ENCODE measurements at places on chromosomes 6 and 20. TPM values are rescaled to one million over a fixed set of nuclear protein-coding genes. Genes with fewer than 3 reads are reported as not detected.

The RIPOR3 gene
- total RNA-seq = 92.5 TPM

- no peak overlapping the region for H3K4me3 ChIP-seq
- H3K4me1 ChIP-seq = no peaks in the 10 kb centered on the region
- no peaks in the 10 kb centered on the region for H3K36me3 ChIP-seq
- H3K27me3 ChIP-seq = no peaks in the 10 kb centered on the region
- DNase-seq = no peak
These were observed 152.9 kb downstream of the AKAP7 start for GRCh38 chr6:131288214-131288613.

DNA sequence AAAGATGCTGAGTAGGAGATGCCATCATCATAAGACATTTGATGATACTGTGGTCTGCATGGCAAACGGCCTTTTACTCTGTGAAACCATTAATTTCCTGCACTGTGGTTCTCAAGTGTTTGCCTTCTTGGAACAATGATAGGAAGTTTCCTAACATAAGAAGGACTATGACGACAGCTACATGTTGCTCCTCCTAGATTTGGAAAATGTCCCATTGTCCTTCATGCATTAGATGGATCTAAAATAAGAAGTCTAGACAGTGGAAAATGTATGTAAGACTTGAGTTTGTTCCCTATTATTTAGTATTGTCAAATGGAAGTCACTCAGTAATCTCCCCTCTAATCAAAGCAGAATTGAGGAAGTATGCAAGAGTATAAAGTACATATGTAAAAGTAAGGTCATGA lies 98.5 kb upstream of the TMEM170B start:
- DNase-seq = no peak
- no peak overlapping the region for H3K27ac ChIP-seq
- H3K36me3 ChIP-seq = no peaks in the 10 kb centered on the region
- H3K27me3 ChIP-seq = no peaks in the 10 kb centered on the region
- no peaks in the 10 kb centered on the region for H3K4me1 ChIP-seq
- no peak overlapping the region for H3K4me3 ChIP-seq

GRCh38 chr6:12903246-12903645 lies 186.7 kb downstream of the PHACTR1 start:
- H3K4me1 ChIP-seq = no peaks in the 10 kb centered on the region
- H3K27ac ChIP-seq = no peak overlapping the region
- H3K27me3 ChIP-seq = peaks cover 9% of the 10 kb centered on the region
- H3K4me3 ChIP-seq = no peak overlapping the region
- no peak for DNase-seq

DNA sequence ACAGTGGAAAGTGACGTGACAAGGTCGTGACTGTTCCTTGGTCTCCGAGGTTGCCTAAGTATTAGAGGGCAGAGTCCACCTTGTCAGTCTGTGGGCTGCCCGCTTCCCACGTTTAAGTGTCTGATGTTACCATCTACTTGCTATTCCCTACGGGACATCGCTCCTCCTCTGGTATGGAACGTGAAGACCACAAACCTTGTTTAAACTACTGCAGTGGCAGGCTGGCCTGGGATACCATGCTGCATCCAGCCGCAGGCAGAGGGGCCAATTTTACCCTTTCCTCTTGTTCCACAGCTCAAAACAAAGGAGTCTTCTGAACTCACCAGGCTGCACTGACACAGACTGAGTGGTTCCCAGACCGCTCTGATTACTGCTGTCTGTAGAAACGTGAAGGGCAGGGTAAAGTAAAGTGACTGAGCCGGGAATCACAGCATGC lies 275.9 kb downstream of the FOXC1 start:
- no peak for DNase-seq
- H3K27ac ChIP-seq = no peak overlapping the region
- no peak overlapping the region for H3K4me3 ChIP-seq
- no peaks in the 10 kb centered on the region for H3K27me3 ChIP-seq
- no peaks in the 10 kb centered on the region for H3K4me1 ChIP-seq

The SYNDIG1 gene
- not detected for total RNA-seq

Data from Panc1 (cell line).